ENCODE measurements at places on chromosomes 4 and X. TPM values are rescaled to one million over a fixed set of nuclear protein-coding genes. Genes with fewer than 3 reads are reported as not detected.

GAB3 gene
- total RNA-seq, result 37.2 TPM

EXOC1L gene
- total RNA-seq, result not detected

MAN2B2 gene
- 34.0 TPM for total RNA-seq

AMBN gene
- total RNA-seq, result not detected

HOPX gene
- total RNA-seq, result 6.0 TPM

TEX13C gene
- not detected for total RNA-seq

MAGEB2 gene
- not detected for total RNA-seq

TLR10 gene
- total RNA-seq, result 42.0 TPM

ELF2 gene
- total RNA-seq, result 58.2 TPM

FAM193A gene
- total RNA-seq, result 31.9 TPM

PASD1 gene
- not detected for total RNA-seq

SMARCA1 gene
- 15.5 TPM for total RNA-seq

STARD8 gene
- 16.5 TPM for total RNA-seq

ABCG2 gene
- total RNA-seq, result 0.77 TPM

NKX3-2 gene
- total RNA-seq, result 1.7 TPM

FAM47E gene
- 2.7 TPM for total RNA-seq

KLB gene
- not detected for total RNA-seq

CYP4V2 gene
- 26.3 TPM for total RNA-seq

IGSF1 gene
- total RNA-seq, result not detected

IL2RG gene
- 174 TPM for total RNA-seq

NAP1L2 gene
- total RNA-seq, result 3.9 TPM

PHOX2B gene
- total RNA-seq, result not detected

HS6ST2 gene
- not detected for total RNA-seq

RNF150 gene
- total RNA-seq, result 32.0 TPM

HNRNPH2 gene
- 67.0 TPM for total RNA-seq

BRS3 gene
- total RNA-seq, result not detected

All from spleen (tissue), 13 donors.